ENCODE measurements at places on chromosomes 13 and 19. TPM values are rescaled to one million over a fixed set of nuclear protein-coding genes. Genes with fewer than 3 reads are reported as not detected.

DNA sequence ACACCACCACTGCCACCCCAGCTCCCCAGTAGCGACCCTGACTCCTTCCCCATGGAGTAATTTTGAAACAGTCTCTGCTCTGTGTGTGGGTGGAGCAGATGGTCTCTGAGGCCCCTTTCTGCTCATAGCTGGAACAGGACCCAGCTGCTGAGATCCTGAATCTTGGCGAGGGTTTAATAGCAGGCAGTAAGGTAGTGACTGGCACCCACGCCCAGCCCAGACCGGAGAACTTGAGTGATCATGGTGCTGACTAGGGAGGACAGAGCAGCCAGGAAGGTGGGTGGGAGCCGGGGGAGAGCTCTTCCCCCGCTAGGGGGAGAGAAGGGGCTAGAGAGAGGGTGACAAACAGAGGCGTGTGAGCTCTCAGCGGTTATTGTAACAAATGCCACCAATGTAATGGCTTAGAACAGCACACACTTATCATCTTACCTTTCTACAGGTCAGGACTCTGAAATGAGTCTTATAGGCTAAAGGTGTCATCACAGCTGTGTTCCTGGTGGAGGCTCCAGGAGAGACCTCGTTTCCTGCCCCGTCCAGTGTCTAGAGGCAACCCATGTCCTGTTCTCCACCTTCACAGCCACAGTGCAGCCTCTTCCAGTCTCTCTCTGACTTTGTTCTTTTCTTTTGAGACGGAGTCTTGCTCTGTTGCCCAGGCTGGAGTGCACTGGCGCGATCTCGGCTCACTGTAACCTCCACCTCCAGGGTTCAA, 7.2 kb upstream of the ACER1 start:
- no peak overlapping the region for H3K27ac ChIP-seq
- DNase-seq, result no peak
- H3K36me3 ChIP-seq, result no peaks in the 10 kb centered on the region

- H3K36me3 ChIP-seq, result no peaks in the 10 kb centered on the region
- H3K4me3 ChIP-seq, result no peak overlapping the region
- H3K27me3 ChIP-seq, result no peaks in the 10 kb centered on the region
- peak overlapping the region; percentile 3 for H3K27ac ChIP-seq
These were observed 46.8 kb upstream of the URAD start for GRCh38 chr13:28035146-28035782.

GRCh38 chr19:2039089-2039958, 11.7 kb downstream of the MKNK2 start:
- no peaks in the 10 kb centered on the region for H3K27me3 ChIP-seq
- DNase-seq, result peak; percentile 25
- H3K4me1 ChIP-seq, result peaks cover 58% of the 10 kb centered on the region
- H3K4me3 ChIP-seq, result no peak overlapping the region
- peak overlapping the region; percentile 46 for H3K27ac ChIP-seq

DNA sequence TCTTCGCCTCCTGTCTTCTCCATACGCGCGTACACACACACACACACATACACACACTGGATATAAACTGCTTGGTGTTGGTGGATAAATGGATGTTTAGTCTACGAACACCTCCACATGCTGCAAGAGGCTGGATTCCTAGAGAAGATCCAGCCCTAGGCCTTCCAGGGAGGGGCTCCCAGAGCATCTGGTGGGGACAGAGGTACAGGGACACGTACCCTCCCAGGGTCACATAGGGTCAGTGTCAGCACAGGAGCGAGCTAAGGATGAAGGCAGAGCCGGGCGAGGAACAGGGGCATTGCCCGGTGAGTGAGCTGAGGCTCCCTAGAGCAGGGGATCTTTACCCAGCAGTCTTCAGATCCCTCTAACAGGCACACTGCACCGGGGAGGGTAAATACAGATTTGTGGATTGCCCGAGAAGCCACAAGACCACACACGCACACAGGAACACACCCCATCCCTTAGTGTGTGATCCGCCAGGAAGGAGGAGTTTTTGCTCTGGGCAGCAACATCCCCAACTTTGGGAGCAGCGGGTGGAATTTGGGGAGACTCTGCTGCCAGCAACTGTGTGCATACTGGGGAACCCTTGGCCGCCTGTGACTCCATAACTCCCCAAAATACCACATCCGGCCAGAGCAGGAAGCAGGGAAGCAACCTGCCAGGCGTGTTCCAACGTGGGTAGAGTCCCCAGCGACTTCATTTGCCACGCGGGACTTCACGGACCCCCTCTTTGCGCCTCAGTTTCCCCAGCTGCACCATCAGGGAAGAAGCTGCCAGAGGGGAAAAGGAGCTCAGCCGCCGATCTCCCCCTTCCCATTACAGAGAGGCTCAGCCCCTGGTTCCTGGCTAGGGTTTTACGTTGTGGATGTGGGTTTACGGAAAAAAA, 5.8 kb upstream of the TLE2 start:
- DNase-seq, result no peak
- H3K4me1 ChIP-seq, result peaks cover 20% of the 10 kb centered on the region
- no peaks in the 10 kb centered on the region for H3K36me3 ChIP-seq
- peaks cover 15% of the 10 kb centered on the region for H3K27me3 ChIP-seq
- H3K27ac ChIP-seq, result peak overlapping the region; percentile 88

DNA sequence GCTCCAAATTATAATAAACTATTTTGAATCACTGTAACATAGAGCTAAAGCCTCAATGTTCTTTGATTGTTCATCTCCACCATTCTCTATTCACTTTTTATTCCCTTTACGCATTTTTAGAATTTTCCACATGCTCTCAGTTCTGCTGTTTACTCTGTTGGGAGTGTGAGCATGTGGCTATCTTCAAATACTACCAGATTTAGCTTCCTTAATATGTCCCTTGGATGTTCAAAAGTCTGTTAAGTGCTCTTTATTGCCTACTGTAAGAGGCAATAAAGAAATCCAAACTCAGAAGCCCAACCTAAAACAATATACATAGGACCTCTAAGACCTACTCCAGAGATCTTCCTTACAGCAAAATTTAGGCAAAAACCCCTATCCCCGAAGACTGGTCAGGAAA, 34.5 kb downstream of the MTMR6 start:
- H3K4me3 ChIP-seq, result no peak overlapping the region
- H3K4me1 ChIP-seq, result peaks cover 13% of the 10 kb centered on the region
- peaks cover 73% of the 10 kb centered on the region for H3K36me3 ChIP-seq
- H3K27ac ChIP-seq, result no peak overlapping the region

GRCh38 chr19:49094505-49095482, 9.5 kb downstream of the SNRNP70 start:
- no peak overlapping the region for H3K27ac ChIP-seq

Gene C1QTNF9
- total RNA-seq, result not detected

Data from activated B cell treated with CpG ODN at 0.5 μM for 24 hours (primary cell).